ENCODE measurements at places on chromosomes 12 and 14.
A peak's percentile ranks its signal among the peaks of the same experiment; 100 is the strongest.

DNA sequence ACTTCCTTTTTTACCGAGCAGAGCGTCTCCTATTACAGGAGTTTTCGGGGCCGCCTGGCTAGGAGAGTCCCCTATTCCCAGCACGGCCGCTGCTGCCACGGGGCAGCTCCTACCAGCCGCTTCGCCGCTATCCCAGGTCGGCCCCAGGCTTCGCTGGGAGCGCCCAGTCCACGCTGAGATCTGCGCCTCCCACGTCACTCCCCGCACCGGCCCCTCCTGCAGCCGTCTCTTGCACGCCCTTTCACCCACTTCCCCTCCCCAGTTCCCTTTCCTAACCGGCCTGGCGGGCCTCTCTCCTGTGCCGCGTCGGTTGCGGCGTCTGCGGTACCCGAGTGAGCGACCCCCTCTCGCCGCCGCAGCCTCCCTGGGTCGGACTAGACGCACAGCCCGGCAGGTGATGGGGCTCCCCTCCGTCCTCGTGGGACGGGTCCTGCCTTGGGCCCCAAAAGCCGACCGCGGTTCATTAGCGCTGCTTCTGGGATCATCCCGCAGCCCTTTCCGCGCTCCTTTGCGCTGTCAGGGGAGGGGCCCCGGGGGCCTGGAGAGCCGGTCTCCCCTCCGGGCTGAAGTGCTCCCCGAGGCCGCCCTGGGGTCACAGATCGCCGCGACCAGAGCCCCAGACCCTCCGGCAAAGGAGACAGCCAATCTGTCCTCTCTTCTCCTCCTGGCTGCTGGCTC is 1318.4 kb downstream of the TMEM121 start:
- peak; percentile 73 for DNase-seq

DNA sequence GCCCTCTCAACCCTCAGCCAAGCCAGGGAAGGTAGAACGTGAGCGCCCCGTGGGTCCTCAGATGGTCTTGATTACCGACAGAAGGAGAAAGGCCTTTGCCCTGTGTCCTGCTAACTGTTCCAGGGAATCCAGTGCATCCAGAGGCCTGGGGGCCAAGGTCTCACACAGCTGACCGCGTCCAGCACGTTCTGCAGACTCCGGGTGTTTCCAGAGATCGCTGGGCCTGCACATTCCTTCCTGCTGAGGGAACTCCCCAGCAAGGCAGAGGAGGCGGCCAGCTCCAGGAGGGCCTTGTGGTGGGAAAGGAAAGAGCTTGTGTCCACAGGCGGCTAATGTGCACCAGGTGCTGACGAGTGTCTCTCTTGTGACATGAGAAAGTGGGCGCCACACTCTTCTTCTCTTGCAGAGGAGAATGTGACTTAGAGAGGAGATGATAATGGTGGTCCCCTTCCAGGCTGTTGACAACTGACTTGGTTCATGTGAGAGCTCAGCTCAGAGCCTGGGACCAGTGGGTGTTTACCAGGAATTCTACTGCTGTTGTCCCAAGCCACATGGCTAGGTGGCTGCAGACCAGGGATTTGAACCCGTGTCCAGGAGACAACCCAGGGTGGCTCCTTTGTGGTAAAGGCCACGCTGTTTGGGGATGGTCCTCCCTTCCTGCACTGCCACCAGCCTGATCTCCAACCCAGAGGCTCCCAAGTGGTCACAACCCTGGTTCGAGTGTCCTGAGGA is 46.8 kb upstream of the DLK1 start:
- DNase-seq, result no peak

- no peak for DNase-seq
Observed at GRCh38 chr14:98954349-98955000, 317.5 kb downstream of the BCL11B start.

GRCh38 chr14:55963295-55963694 is 154.9 kb upstream of the PELI2 start:
- DNase-seq, result no peak

DNA sequence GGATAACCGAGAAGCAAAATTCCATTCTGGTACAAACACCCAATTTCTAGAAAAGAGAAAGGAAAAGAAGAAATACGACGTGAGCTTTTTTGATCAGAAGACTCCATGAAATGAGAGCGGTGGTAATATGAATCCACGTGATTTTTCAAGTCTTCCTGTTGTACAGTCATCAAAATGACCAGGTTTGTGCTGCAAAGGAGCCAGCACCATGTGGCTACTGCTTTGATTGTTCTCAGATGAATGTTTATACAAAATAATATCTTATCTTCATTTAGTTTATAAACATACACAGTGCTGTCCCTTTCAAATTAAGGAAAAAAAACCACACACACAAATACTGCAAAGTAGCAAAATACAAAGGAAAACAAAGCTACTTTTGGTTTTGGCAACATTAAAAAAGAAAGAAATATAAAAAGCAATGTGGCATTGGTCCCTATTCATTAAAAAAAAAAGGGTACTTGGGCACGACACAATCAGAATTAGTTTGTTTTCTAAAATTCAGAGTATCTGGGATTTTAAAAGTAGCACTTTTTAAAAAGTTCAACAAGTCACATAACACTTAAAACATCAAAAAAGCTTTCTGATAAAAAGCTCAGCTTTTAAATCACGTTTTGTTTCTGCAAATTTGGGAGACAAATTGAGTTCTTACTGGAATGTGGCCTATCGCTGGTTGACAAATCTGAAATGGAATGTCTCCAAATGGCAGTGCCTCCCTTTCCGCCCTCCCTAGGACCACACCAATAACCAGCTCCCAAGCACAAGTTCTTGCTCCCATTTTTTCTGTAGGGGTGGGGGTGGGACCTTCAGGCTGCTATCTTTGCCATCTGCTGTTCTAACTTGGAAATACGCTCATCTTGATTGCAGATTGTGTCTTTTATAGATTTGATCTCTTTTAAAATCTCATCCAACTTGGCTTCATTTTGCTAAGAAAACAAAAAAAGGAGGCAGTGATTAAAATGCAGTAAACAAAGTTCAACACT is 13.2 kb upstream of the SELPLG start:
- peak; percentile 48 for DNase-seq

DNA sequence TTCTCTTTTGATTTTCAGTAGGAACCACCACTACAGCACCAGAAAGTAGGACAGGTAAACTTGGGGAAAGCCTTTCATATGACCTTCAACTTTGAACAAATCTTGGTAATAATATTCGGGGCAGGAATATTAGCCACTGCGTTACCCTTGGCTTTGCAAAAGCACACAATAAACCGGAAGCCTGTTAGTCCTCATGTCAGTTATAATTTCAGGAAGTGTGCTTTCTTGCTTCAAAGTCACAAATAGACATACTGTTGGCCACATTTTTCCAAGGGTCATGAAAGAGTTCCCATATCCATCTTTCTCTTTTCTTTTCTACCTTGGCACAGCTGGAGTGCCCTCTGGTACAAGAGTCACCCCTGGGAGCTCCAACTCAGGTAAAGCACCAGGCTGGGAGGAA is 167.2 kb upstream of the CNTN1 start:
- DNase-seq, result no peak

DNA sequence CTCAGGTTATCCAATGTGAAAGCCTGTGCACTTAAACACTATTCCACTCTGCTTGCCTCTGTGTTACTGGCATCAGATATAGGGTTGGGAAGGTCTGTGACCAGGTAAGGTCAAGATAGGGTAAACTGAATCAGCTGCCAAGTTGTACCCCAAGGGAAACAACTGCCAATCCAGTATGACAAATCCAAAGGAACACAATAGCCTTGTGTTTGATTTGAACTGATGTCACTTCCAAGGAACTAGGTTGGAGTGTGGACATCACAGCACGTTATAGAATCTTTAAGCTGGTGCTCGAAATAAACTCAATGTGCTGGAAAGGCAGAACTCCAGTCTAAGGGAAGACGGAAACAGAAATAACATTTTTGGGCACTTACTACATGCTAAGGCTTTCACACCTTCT is 223.4 kb upstream of the BTG1 start:
- no peak for DNase-seq

- no peak for DNase-seq
Observed at GRCh38 chr12:7729746-7730145, 17.4 kb downstream of the CLEC4C start.

DNA sequence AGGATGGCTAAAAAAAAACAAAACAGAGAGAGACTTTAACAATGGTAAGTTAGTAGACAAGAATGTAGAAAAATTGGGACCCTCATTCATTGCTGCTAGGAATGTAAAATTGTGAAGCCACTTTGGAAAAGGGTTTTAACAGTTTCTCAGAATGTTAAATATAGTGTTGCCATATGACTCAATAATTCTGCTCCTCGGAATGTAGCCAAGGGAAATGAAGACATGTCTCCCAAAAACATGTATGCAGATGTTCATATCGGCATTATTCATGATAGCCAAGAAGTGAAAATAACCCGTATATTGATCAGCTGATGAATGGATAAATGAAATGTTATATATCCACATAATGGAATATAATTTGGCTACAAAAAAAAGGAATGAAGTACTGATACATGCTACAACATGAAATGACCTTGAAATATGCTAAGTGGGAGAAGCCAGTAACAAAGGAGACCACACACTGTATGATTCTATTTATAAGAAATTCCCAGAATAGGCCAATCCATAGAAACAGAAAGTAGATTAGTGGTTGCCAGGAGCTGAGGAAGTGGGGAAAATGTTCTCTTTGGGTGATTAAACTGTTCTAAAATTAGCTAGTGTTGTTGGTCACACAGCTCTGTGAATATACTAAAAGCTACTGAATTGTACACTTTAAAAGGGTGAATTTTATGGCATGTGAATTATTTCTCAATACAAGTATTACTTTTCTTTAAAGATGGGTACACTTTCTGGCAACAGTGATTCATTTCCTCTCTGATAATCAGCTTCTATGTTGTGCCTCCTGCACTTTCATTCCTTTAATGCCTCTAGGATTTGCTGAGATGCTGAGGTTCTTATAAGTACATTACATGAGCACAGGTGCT is 132.5 kb downstream of the DAAM1 start:
- DNase-seq, result no peak

GRCh38 chr12:24823808-24824515 is 124.9 kb downstream of the BCAT1 start:
- no peak for DNase-seq

DNA sequence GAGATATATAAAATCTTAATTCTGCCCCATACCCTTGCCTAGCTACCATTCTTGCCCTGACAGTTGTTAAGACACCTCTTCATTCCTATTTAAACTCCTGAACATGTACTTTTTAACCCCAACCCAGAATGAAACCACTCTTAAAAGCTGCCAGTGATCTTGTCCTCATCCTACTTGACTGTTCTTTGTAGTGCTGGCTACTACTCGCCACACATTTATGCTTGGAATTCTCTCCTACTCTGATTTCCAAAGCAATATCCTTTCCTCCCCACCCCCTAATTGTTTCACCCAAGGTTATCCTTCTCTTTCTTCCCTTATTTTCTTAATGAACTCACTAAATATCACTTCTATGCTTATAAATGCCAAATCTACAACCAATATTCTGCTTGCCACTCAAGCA is 4.1 kb downstream of the NFYB start:
- peak; percentile 28 for DNase-seq

DNA sequence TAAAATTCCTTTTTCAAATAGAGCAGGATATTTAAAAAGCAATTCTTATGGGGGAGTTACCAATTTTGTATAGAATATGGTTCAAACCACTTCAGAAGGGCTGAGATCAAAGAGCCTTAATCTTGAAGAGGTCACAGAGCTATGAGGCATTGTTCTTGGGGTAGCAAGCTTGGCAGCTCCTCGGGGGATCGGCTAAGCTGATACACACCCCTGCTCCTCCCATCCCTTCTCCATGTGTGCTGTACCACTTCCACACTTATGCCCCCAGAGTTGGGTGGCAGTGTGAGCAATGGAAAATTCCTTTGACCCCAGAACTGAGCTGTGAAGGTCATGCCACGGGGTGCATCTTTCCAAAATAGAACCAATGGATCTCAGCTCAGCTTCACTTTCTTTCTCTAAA is 15.0 kb upstream of the TMEM30B start:
- no peak for DNase-seq

DNA sequence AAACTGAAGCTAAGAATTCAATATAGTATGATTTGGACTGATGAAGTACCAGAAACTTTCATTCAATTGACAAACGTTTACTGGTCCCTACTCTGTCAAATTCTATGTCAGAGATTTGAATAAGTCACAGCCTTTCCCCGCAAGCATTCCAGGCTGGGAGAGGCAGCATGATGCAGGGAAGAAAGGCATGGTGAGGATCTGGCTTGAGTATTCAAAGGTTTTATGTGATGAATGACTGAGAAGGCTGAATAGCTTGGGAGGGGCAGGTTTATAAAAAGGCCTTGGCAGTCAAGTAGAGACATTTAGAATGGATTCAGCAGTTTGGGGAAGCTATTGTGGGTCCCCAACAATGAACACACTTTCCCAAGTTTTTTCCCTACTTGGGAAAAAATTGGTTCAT is 431.8 kb downstream of the DPF3 start:
- no peak for DNase-seq

DNA sequence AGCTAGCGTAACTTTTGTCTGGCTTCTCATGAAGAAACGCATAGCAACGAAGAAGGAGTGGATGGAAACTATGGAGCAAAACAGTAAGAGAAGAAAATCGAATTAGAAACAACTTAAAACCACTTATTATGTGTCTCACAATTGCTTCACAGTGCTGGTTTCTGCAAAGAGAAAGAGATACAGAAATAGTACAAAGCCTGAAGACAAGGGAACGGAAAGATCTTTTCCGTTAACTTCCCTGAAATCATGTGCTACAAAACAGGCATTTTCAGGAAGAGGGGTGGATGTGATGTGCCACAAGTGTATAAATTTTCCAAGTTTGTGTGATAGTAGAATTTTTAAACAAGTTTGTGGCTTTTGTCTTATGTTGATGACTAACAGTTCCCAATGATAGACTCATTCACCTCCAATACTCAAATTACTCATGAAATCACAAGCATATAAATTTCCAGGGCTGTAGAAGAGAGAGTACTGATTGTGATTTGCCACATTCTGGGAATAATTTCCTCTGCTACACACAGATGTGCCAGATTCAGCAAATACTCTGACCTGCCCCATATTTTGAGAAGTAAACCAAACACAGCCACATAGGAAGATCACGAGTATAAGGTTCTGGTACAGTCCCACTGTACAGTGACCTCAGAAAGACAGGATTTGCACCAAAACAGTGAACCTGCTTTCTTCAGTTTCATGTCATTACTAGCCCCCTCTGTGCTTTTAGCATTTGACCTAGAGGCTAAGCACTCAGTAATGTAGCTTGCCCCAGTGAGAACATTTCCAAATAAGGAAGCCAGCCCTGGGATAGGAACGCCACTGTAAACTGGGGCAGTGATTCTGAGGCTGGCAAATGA is 41.4 kb upstream of the PPFIA2 start:
- no peak for DNase-seq

DNA sequence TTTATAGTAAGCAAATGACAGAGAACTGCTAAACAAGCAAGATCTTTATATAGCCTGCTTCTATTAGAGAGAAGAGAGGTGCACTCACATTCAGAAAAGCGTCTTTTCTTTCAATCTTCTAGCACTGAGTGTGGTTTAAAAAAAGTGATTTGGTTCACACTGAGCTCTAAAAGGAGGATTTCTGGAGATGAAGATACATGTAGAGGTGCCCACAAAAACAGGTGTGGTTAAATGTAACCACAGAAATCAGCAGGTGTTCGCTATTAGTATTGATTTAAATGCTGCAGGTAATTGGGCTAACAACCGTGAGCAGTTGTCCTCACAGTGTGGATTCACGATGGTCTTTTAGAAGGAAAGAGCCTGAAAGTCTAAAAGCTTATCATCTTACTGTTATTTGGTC is 10.7 kb downstream of the PKP2 start:
- DNase-seq, result no peak
